ENCODE measurements at places on chromosomes 1 and 21.

DNA sequence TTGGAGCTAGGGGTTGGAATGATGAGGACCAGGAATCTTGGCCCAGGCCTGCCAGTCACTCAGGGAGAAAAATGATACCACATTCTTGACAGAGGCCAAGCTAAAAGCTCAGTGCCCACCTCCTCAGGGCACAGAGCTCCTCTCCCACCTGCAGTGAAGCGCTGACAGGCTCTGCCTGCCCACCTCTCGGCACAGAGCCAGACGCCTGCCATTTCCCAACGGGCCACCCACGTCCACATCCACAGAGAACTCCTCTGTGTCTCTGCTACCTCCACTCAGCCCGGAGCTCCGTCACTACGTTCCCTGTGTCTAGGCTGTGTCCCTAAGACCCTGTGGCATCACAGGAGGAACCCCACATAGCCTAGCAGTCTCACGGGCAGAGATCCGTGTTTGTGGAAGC, 60.8 kb downstream of the MRPL37 start:
- no peak for DNase-seq

DNA sequence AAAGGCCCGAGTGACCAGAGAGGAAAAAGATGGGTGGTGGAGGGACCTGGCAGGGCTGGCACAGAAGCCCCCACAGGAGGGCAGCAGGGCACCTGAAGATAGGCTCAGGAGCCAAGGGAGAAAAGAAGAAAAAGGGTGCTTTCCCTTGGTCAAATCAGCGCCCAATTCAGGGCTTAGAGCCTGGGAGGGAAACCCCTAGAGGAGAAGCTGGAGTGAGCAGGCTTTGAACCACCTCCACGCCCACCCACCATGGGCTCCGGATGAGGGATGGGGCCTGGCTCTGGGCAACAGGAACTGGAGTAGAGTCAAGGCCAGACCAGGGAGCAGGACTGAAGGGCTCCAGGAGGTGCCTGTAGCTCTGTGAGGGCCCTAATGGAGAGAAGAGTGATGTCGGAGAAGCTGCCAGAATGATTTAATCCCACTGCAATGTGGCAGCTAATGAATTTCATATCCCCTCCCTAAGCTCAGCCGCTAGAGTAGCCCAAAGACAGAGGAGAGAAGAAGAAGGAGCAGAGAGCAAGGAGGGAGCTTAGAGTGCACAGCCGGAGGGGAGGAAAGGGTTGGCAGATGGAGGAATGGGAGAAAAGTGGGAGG, 12.0 kb upstream of the PRELP start:
- no peak for DNase-seq

GRCh38 chr1:243924188-243924587, 74.1 kb upstream of the AKT3 start:
- DNase-seq = no peak

GRCh38 chr1:6342056-6342455, 51.5 kb downstream of the ACOT7 start:
- no peak for DNase-seq

All from NCI-H345 (cell line).